GM10248 (cell line): ENCODE measurements at places on chromosomes 2 and 18.
A peak's percentile ranks its signal among the peaks of the same experiment; 100 is the strongest.

DNA sequence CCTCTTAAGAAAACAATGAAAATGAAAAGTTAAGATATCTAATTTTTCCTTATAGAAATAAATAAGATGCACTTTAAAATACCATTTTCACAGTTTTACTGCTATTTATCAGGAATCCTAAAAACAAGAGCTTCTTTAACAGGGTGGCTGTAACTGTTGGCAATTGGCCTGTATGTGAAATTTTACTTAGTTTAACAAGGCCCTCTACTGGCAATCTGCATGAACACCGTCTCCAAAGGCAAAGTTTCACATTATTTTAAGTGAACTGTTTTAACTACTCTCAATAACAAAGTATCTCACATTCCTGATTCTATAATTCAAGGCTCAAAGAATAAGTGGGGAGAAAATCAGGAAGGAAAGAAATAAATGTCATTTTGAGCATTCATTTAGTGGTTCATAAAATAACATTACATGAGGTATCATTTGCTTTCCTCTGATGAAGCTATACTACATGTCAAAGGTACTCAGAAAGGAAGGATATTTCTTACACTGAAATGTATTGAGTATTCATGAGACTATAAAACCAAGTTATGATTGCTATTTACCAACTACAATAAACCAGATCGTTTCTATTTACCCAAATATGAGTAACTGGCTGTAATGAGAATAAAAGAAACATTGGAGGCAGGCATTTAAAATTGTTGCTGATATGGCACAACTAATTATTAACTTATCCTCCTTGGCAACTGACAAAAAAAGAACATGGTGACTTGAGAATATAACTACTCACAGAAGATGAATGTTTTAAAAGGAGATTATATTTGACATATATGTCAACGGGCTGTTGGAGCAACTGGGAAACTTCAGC, 7.0 kb downstream of the NCKAP5 start:
- DNase-seq = peak; percentile 24

DNA sequence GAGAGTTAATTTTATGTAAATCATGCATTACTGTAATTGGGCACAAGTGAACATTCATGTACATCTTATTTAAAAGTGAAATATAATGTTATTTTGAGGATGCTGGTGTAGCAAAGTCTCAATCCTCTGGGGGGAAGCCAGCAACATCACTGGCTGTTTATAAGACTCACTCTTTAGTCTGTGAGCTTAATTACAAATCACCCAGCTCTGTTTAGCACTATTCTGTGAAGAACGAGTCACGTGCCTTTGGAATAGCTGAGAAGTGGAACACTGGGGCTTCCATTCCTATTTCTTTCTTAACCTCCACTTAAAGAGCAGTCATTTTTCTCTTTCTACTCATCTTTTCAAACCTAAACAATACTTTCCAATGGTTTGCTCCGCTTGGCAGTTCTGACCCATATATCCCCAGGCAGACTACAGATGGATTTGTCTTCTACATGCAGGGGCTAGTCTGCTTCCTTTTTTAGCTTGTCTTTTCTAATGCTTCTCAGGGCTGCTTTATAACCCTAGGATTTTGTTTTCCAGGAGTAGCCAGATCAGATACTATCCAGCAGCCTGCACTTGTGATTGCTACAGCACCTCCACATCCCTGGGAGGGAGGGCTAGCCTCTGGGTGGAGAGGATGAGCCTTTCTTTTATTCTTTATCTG, 95.3 kb upstream of the CAVIN2 start:
- no peak for DNase-seq

- no peak for DNase-seq
Observed at GRCh38 chr2:45121236-45121927, 112.1 kb upstream of the SIX2 start.

DNA sequence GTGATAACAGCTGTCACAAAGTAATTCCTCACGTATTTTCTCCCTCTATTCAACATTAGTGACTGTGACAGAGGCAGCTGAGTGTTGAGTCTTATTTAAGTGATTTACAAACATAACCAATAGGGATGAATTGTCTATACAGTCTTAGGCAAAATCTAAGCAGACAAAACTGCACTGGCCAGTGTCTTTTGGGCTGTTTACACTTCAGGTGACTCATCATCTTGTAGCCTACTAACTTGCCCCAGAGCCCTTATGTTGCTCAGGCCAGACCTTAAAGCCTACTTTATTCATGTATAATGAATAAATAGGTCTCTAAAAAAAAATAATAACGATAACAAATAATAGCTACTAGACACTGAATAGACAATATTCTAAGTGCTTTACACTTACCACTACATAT, 17.2 kb downstream of the THOC1 start:
- no peak for DNase-seq

DNA sequence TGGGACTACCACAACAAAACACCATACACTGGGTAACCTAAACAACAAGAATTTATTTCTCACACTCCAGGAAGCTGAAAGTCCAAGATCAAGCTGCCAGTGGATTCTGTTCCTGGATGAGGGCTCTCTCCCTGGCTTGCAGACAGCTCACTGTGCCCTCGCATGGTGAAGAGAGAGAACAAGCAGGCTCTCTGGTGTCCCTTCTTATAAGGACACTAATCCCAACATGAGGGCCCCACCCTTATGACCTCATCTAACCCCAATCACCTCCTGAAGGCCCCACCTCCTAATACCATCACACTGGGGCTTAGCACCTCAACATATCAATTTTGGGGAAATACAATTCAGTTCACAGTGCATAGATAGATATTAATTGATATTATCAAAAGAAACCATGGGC, 83.5 kb downstream of the BIN1 start:
- no peak for DNase-seq

DNA sequence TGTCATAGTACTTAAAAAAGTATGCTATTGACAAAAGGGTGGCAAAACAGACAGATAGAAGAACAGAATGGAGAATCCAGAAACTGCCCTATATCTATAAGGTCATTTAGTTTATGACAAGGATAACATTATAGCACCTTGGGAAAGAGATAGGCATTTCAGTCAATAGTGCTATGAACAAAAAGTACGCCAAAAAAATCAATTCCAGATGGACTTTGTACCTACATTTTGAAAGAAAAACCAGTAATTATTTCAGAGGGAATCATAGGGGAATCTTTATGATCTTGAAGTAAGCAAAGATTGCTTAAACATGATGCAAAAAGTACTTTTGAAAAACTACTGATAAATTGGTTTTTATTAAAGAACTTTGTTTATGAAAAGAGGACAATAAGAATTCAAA, 59.9 kb upstream of the SETBP1 start:
- no peak for DNase-seq

GRCh38 chr2:197011801-197012641, 85.5 kb upstream of the PGAP1 start:
- peak; percentile 41 for DNase-seq

DNA sequence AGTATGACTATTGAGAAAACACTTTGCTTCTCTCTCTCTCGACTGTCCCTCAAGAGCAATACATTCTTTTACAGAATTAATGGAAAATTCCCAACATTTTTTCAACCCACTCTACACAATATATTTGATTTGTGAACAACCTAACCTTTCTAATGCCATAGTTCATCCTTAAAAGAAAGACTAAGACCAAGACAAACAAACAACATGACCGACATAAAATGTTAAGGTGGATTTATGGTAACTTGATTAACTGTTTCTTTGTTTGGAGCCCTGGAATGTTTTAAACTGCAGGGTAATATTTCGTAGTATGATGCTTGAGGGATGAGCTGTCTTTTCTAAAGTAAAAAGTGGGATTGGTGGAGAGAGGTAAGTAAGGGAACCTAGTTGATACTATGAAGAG, 738.2 kb downstream of the MBD2 start:
- no peak for DNase-seq

DNA sequence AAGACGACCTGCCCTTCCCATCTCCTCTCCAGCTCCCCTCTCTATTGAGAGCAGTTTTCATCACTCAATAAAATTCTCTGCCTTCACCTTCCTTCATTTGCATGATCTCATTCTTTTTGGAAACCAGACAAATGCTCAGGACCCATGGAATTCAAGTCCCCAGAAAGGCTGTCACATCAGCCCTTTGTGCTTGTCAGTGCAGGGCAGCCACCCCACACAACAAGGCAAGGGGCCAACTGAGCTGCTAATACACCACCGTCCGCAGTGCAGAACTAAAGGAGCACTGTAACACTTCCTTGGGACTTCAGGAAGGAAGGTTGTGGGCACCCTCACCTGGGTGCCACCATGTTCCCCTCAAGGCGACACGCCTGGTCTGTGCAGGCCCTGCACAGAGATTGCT, 26.2 kb downstream of the MCEE start:
- no peak for DNase-seq

DNA sequence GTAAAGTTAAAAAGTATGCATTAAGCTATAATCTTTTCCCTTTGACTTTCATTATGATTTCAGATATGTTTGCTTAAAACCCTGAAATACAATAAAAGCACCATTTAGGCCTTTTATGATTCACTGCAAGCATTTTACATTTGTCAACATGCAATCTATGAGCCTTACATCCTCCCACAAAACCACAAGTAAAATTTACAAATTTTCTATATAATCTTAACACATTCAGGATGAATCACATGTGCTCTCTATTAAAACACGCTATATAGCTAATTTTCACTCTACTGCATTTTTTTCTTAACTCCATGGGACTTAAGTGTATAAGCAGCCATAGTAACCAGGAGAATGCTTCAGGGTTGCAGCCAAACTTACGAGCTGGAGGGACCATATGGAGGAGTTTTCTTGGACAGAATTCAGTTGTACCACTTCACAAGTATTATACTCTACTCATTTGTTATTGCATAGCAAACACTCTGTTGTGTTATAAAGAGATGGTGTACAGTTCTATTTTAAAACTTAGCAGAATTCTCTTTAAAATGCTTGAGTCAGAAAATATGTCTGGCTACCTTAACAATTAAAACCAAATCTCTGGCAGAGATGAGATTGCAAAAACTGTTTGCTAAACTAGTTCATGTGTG, 293.2 kb downstream of the ALK start:
- no peak for DNase-seq

GRCh38 chr2:19028587-19029375, 329.6 kb downstream of the OSR1 start:
- DNase-seq = no peak

GRCh38 chr2:193272011-193272410, 1077.3 kb upstream of the TMEFF2 start:
- no peak for DNase-seq

DNA sequence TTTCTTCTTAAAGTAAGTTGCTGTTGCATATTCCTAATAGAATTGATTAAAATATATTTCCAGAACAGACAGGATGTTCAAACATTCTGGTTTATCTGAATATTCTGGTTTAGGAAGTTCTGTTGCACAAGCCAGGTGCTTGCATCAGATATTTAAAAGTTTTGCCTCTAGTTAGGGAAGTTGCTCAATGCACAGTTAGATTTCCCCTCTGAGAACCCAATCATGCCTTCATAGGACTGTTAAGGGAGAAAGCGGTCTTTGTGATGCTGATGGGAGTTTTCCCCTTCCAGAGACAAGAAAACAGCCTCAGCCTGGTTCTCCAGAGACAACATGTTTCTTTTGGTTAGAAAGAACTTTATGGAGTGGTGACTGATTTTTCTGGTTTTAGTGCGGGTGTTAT, 65.6 kb upstream of the REV1 start:
- DNase-seq = no peak

DNA sequence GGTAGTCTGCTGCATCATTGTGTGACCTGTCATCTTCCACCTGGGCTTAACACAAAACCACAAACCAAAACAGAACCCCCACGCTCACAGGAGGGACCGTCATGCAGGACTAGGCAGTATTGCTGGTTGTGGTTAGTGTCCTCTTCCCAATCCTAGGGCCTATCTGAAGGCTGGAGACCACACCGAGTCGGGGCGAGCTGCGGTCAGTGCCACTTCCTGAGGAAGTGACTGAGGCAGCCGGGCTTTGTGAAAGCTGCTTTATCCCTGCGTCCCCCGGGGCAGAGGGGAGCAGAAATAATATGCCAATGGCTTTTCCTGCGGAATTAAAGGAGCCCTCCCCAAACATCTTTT, 22.9 kb downstream of the ZNF532 start:
- DNase-seq = peak; percentile 38

DNA sequence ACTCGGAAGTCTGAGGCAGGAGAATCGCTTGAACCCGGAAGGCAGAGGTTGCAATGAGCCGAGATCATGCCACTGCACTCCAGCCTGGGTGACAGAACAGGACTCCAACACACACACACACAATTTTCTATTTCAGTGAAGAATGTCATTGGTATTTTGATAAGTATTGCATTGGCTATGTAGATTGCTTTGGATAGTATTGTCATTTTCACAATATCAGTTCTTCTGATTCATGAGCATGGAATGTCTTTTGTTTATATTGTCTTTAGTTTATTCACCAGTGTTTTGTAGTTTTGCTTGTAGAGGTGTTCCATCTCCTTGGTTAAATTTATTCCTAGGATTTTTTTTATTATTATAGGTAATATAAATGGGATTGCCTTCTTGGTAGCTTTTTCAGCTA, 693.4 kb upstream of the SYT4 start:
- no peak for DNase-seq

GRCh38 chr2:148132412-148132811, 111.5 kb downstream of the MBD5 start:
- DNase-seq = no peak

- no peak for DNase-seq
Observed at GRCh38 chr18:55786651-55787272, 198.8 kb upstream of the TCF4 start.

GRCh38 chr18:62716619-62717168, 1.4 kb downstream of the PHLPP1 start:
- peak; percentile 72 for DNase-seq

DNA sequence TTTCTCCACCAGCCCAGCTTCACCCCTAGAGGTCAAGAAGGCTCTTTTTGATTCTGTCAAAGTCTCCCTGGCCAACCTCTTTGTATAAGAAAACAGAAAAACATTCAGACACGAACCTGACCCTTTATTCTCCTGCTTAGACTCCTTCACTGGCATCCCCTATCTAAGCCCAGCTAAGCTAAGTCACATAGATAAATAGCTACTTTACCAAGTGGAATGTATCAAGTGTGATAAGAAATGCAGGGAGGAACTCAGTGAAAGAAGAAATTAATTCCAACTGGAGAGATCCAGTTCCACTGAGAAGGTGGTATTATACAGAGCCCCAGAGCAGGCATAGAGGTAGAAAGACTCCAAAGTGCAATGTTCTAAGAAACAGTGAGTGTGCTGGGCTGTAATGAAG, 489.5 kb downstream of the TNS1 start:
- no peak for DNase-seq

- DNase-seq = no peak
Observed at GRCh38 chr2:86028766-86029381, 76.8 kb downstream of the POLR1A start.

- no peak for DNase-seq
Observed at GRCh38 chr2:230362030-230362691, 35.2 kb downstream of the SP140L start.

DNA sequence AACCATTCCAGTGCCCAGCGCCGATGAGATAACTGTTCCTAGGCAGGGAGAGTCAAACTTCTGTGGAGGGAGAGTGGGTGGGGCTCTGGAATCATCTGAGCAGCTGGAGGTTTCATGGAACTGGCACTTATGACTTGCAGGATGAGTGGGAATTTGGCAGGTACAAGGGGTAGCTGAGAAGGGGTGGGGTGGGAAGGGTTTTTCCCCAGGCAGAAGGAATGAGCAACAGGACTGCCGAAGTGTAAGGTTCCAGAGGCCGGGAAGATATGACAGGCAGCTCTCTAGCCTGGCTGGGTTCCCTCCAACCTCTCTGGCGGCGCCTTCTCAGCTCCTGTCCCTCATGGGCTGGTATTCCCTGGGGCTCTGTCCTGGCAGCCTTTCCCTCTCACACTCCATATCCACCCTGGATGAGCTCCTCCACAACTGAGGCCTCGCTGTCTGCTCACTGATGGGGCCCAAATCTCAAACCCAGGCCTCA, 2.5 kb upstream of the TET3 start:
- no peak for DNase-seq
